ENCODE measurements at places on chromosomes 13 and 19.

GRCh38 chr13:60178327-60178726 lies 14.6 kb upstream of the DIAPH3 start:
- DNase-seq = no peak

- no peak for DNase-seq
Observed at GRCh38 chr13:35480346-35480745, 3.9 kb upstream of the MAB21L1 start.

DNA sequence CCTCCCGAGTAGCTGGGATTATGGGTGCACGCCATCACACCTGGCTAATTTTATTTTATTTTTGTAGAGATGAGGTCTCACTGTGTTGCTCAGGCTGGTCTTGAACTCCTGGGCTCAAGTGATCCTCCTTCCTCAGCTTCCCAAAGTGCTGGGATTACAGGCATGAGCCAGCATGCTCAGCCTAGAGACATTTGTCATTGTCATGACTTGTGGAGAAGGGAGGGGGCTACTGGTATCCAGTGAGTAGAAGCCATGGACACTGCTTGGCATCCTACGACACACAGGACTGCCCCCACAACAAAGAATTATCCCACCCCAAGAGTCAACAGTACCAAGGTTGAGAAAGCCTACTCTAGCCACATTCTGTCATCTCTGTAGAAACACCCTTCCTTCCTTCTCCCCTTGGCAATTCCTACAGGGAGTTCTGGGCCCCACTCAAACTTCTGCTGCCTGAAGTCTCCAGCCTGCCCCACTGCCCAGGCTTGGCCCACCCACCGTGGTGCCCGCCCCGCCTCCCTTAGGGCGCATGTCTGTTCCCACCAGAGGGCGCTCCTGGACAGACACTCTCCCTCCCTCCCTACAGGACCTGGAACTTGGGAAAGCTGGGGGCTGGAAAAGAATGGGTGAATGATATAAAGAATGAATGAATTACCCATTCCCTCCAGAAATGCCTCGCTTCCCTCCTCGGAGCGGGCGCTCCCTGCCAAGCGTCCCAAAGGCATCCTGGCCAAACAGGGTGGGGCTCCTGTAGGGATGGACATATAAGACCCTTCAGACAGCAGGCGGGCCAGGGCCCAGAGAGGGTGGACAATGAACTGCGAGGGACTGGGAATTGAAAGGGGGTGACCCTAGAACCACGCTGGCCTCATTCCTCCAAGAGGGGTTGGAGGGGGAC lies 5.5 kb upstream of the EMP3 start:
- peak; percentile 75 for DNase-seq

GRCh38 chr13:107375701-107376340 lies 807.9 kb upstream of the ARGLU1 start:
- DNase-seq = no peak

- peak; percentile 69 for DNase-seq
Observed at GRCh38 chr19:10292206-10292788, 2.5 kb downstream of the ICAM5 start.

Data from Ammon's horn (tissue), 1 donor.